Neural crest cell (in vitro differentiated cells): ENCODE measurements at places on chromosomes 3 and 15. TPM values are rescaled to one million over a fixed set of nuclear protein-coding genes. Genes with fewer than 3 reads are reported as not detected.

DNA sequence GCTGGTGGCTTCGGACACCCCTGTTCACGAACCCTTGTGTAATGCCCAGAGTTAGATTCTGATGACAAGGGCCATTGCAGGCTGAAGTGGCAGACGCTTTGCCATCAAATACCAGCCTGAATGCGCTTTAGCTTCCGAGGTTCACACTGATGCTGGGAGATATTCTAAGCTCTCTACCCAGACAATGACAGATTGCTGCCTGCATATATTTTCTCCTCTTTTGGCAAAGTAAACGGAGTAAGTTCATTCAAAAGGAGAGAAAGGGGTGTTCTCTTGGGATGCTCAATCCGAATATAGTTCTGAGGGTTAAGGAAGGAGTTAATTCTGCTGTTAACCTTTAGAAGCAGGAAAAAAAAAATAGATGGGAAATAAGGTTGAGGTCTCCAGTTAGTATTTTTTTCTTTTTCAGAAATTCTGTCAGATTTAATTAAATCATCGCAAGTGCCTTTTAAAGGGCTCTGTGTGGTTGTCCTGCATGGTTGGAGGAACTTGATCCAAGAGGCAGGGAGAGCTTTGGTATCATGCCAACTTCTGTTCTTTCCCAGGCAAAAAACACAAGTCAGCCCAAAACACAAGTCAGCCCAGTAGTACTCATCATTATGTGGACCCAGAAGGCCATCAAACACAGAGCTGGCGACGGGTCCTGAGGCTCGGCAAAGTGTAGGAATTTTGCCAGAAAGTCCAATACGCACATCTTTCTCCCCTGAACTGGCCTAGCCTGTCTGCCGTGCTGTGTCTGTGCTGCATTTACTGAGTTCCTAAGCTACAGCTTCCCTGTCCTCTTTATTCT lies 70.9 kb upstream of the ST8SIA2 start:
- H3K36me3 ChIP-seq: no peaks in the 10 kb centered on the region
- no peak for DNase-seq
- H3K4me3 ChIP-seq: no peak overlapping the region
- no peak overlapping the region for H3K27ac ChIP-seq

GRCh38 chr3:179063945-179064560 lies 7.6 kb downstream of the ZMAT3 start:
- H3K36me3 ChIP-seq: no peaks in the 10 kb centered on the region
- H3K4me3 ChIP-seq: no peak overlapping the region
- H3K27me3 ChIP-seq: no peaks in the 10 kb centered on the region
- no peak overlapping the region for H3K27ac ChIP-seq
- no peaks in the 10 kb centered on the region for H3K4me1 ChIP-seq

GRCh38 chr3:37994639-37994972 lies 4.0 kb downstream of the VILL start:
- H3K36me3 ChIP-seq: no peaks in the 10 kb centered on the region
- peaks cover 41% of the 10 kb centered on the region for H3K4me1 ChIP-seq
- peaks cover 4% of the 10 kb centered on the region for H3K27me3 ChIP-seq
- DNase-seq: no peak
- peak overlapping the region; percentile 88 for H3K4me3 ChIP-seq

- H3K36me3 ChIP-seq: no peaks in the 10 kb centered on the region
- H3K27ac ChIP-seq: no peak overlapping the region
- H3K4me3 ChIP-seq: no peak overlapping the region
- H3K4me1 ChIP-seq: peaks cover 16% of the 10 kb centered on the region
These were observed 157.2 kb upstream of the TMEM108 start for GRCh38 chr3:132880986-132881385.

DNA sequence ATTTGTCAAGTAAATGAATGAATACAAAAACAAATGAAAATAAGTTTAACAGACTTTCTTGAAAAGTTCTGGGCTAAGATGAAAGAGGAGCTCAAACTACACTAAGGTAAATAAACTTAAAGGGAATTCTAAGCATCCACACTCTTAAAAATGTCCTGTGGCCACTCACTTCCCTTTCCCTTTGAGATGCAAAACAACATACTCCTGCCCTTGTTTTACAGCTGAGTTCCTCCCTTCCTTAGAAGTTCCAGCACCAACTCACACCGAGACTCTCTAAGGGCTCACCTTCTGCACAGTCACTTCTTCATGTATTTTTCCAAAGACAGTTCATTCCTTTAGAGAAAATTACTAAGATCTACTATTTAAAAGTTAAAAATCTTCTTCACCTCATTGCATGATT lies 123.3 kb upstream of the CMC1 start:
- H3K4me3 ChIP-seq: no peak overlapping the region
- no peaks in the 10 kb centered on the region for H3K4me1 ChIP-seq
- H3K27ac ChIP-seq: no peak overlapping the region
- H3K27me3 ChIP-seq: no peaks in the 10 kb centered on the region
- H3K36me3 ChIP-seq: no peaks in the 10 kb centered on the region
- no peak for DNase-seq

- H3K36me3 ChIP-seq: no peaks in the 10 kb centered on the region
- no peaks in the 10 kb centered on the region for H3K4me1 ChIP-seq
- H3K27me3 ChIP-seq: no peaks in the 10 kb centered on the region
- H3K4me3 ChIP-seq: no peak overlapping the region
These were observed 210.5 kb downstream of the ZIC4 start for GRCh38 chr3:147195887-147196286.

GRCh38 chr3:47083786-47084185 lies 80.1 kb downstream of the SETD2 start:
- no peak overlapping the region for H3K4me3 ChIP-seq
- H3K27me3 ChIP-seq: no peaks in the 10 kb centered on the region
- no peak overlapping the region for H3K27ac ChIP-seq

DNA sequence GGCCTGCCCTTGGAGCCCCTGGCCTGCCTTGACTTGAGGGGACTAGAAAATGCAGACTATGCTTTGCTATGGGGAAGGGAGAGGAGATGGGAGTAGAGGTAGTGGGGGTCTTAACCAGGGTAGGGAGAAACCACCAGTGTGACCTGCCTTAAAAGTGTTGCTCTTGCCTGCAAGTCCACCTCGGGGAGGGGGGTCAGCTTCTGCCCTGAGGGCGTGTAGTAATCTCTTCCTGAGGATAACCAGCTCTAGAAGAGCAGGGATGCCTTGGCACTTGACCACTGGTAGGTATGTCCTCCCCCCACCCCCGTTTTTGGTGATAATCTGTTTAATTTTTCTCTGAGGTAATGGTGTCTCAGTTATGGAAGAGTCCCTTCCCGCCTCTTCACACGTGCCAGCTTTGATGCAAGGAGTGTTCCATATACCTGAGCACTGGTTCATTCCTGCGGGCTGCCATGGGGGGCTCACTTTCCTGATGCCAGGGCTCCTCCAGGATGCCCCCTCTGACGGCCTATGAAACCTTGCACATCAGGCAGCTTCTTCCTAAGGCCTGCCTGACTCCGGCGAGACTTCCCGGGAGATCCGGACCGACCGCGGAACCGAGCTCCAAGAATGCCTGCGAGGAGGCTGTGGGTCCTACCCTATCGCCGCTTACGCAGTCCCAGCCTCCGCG lies 780 bp upstream of the P4HTM start:
- H3K4me1 ChIP-seq: peaks cover 31% of the 10 kb centered on the region
- no peak for DNase-seq
- H3K27ac ChIP-seq: peak overlapping the region; percentile 98
- no peaks in the 10 kb centered on the region for H3K36me3 ChIP-seq
- H3K27me3 ChIP-seq: no peaks in the 10 kb centered on the region

Gene SH2D7
- not detected in 2 replicates for total RNA-seq

- H3K27me3 ChIP-seq: no peaks in the 10 kb centered on the region
- no peak overlapping the region for H3K4me3 ChIP-seq
- H3K36me3 ChIP-seq: peaks cover 21% of the 10 kb centered on the region
- no peak for DNase-seq
- no peaks in the 10 kb centered on the region for H3K4me1 ChIP-seq
These were observed 13.9 kb upstream of the APH1B start for GRCh38 chr15:63263519-63263918.

Gene FBXW12
- total RNA-seq: 0.44 and 0.68 TPM in 2 replicates

GRCh38 chr3:184524981-184525336 lies 36.6 kb upstream of the EPHB3 start:
- peaks cover 78% of the 10 kb centered on the region for H3K27me3 ChIP-seq
- DNase-seq: no peak
- no peaks in the 10 kb centered on the region for H3K36me3 ChIP-seq
- peaks cover 13% of the 10 kb centered on the region for H3K4me1 ChIP-seq
- H3K4me3 ChIP-seq: peak overlapping the region; percentile 79

Gene VIPR1
- total RNA-seq: 0.63 TPM in 1 of 2 replicates, not detected in the other

- no peak overlapping the region for H3K4me3 ChIP-seq
- no peak for DNase-seq
- H3K27me3 ChIP-seq: no peaks in the 10 kb centered on the region
These were observed 52.0 kb upstream of the LRIG1 start for GRCh38 chr3:66552846-66553245.

DNA sequence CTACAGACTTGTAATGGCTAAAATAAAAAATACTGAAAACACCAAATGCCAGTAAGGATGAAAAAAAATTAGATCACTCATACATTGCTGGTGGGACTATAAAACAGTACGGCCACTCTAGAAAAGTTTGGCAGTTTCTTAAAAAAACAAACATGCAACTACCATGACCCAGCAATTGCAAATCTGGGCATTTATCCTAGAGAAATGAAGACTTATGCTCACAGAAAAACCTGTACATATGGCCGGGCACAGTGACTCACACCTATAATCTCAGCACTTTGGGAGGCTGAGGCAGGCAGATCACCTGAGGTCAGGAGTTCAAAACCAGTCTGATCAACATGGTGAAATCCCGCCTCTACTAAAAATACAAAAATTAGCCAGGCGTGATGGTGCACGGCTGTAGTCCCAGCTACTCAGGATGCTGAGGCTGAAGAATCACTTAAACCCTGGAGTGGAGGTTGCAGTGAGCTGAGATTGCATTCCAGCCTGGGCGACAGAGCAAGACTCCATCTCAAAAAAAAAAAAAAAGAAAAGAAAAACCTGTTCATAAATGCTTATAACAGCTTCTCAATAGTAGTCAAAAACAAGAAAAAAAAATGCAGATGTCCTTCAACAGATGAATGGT lies 5.6 kb downstream of the TP53BP1 start:
- no peaks in the 10 kb centered on the region for H3K27me3 ChIP-seq
- no peak overlapping the region for H3K4me3 ChIP-seq
- H3K27ac ChIP-seq: no peak overlapping the region
- peaks cover 16% of the 10 kb centered on the region for H3K4me1 ChIP-seq

Gene CD80
- total RNA-seq: not detected in 2 replicates

DNA sequence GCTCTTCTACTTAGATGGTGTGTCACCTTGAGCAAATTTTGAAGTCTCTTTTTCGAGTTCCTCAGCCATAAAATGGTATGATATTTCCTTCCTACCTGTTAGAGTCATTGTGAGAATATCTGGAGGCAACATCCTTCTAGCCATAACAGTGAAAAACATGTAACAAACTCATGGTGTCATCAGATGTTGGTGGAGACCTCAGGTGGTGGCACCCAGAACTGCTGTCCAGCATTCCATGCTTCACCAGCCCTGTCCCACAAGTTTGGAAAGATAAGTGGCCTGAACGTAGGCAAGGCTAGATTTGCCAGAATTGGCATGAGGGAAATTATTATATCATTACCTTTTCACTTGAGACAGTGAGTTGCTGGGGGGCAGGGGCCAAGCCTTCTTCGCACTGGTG lies 30.4 kb downstream of the GASK1A start:
- DNase-seq: no peak
- H3K4me3 ChIP-seq: no peak overlapping the region
- H3K36me3 ChIP-seq: no peaks in the 10 kb centered on the region
- no peaks in the 10 kb centered on the region for H3K4me1 ChIP-seq

DNA sequence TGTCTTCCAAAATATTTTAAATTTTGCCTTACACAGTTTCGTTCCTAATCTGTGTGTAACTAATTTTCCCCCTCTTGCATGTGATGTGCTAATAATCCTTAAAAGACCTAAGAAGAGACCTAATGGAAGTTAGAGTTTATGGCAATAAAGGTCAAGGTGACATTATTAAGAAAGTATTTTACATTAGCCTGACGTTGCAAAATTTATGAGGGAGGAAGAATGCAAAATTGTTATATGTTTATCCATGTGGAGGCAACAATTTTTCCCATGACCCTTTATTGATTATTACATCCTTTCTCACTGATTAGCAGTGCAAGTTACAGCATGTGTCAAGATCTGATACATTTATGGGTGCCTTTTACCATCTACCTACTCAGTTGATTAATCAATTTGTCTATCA lies 373.8 kb upstream of the ROBO1 start:
- no peaks in the 10 kb centered on the region for H3K36me3 ChIP-seq
- no peak for DNase-seq

DNA sequence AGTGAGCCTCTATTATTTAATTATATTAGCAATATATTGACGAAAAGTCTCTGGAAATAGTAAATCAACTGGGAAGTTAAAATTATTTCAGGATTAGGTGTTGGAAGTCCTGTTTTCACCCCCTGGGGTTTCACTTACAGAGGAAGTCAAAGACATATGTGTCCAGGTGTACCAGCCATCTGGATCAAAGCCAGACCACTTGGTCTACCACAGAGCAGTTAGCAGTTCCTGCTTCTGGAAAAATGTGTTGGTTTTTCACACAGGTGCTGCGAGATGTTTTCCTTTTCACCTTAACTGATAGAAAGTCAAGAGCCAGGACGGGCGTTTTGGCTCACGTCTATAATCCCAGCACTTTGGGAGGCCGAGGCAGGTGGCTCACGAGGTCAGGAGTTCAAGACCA lies 13.1 kb downstream of the MME start:
- H3K4me3 ChIP-seq: no peak overlapping the region
- no peak for DNase-seq
- no peaks in the 10 kb centered on the region for H3K4me1 ChIP-seq
- H3K27me3 ChIP-seq: no peaks in the 10 kb centered on the region
- H3K36me3 ChIP-seq: no peaks in the 10 kb centered on the region

DNA sequence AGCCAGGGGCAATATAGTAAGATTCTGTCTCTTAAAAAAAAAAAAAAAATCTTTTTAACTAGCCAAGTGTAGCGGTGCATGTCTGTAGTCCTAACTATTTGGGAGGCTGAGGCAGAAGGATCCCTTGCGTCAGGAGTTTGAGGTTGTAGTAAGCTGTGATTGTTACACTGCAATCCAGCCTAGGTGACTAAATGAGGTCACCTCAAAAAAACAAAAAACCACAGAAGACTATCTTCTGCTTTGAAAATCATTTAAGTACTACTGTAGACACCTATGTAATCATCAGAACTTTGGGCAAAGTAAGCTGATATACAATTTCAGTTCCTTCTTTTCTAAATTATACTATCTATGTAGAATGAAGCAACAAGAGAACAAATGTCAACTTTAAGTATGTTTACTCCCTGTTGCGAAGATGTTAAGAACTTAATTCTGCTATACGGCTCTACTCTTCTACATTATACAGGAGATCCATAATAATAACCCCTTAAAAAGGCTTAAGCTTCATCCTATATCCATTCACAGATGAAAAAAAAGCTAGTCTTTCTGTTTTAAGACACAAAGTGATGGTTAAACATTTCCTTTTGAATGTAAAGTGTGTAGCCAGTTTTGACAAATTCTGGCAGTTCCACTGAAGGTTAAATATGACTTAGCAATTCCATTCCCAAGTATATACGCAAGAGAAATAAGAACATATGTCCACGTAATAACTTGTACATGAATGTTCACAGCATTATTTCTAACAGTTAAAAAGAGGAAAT lies 15.2 kb downstream of the DAZL start:
- H3K36me3 ChIP-seq: no peaks in the 10 kb centered on the region
- H3K4me3 ChIP-seq: no peak overlapping the region
- H3K4me1 ChIP-seq: no peaks in the 10 kb centered on the region
- DNase-seq: no peak
- H3K27me3 ChIP-seq: no peaks in the 10 kb centered on the region

- no peak overlapping the region for H3K27ac ChIP-seq
- H3K27me3 ChIP-seq: no peaks in the 10 kb centered on the region
These were observed 101.0 kb downstream of the ANP32A start for GRCh38 chr15:68719672-68720071.

- H3K4me1 ChIP-seq: peaks cover 22% of the 10 kb centered on the region
- peaks cover 14% of the 10 kb centered on the region for H3K36me3 ChIP-seq
- H3K27me3 ChIP-seq: peaks cover 3% of the 10 kb centered on the region
- no peak overlapping the region for H3K4me3 ChIP-seq
These were observed 9.6 kb downstream of the CALML4 start for GRCh38 chr15:68195336-68196112.
